Stimulated activated CD4-positive, alpha-beta T cell treated with anti-CD3 and anti-CD28 coated beads, Interleukin-1b, Interleukin-23, amount 100 ng/mL, for 1 hour (primary cell): ENCODE measurements at places on chromosomes 11 and 22.

DNA sequence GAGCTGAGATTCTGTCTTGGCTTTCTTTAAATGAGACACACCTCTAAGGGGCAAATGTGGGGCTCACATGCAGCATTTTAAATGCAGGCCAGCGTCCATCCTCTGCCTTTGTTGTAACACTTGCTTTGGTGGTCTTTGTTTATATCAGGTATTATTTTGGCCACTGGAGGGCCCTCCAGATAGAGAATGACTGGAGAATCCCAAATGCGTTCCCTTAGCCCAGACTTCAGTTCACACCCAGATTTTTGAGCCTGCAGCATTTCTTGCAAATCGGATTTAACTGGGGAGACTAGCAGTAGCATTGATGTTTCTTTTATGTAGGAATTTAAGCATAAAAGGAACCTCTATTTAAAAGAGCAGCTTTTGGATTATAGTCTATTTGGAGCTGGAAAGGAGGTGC, 200.2 kb upstream of the SORL1-AS1 start:
- no peak for DNase-seq

DNA sequence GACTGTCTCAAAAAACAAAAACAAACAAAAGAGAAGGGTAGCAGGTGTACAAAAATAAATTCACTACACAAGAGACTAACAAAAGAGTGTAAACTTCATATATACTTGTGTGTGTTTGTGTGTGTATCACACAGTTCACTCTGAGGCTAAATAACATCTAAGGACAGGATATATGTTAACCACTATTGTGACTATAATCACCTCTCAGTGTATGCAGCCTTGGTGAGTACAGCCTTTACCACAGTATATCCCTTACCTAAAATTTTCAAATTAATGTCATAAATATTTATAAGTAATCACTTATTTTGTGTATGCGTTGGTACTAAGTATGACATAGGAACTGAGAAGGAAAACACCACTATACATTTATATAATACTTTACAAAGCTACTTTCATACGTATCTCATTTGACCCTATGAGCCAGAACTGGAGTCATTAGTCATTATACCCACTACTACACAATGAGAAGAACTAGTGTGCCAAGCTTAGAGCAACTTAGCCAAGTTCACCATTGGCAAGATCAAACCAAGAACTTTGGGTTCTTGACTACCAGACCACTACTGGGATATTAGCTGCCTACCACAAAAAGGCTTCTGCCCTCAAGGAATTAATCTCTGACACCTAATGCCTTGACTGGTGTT, 116.7 kb downstream of the SGSM3 start:
- no peak for DNase-seq

- DNase-seq, result no peak
Observed at GRCh38 chr11:127492029-127492428, 491.5 kb upstream of the KIRREL3 start.

DNA sequence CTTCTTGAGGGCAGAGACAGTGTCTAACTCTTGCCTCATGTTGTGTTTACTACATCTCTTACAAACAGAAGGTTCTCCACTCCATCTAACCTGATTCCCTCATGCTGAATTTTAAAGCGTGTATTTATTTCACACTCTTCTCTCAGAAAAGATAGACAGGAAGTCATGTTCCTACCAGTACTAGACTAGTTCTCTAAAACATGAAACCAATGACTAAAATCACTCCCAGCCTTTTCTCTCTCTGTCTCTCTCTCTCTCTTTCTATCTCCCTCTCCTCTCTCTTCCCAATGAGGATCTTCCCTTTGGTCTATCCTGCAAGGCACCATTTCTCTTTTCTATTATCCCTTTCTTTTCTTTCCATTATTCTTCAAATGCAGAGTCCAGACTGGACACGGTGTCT, 391.9 kb upstream of the CADM1 start:
- no peak for DNase-seq

- peak; percentile 65 for DNase-seq
Observed at GRCh38 chr22:20569059-20570058, 61.9 kb downstream of the MED15 start.

DNA sequence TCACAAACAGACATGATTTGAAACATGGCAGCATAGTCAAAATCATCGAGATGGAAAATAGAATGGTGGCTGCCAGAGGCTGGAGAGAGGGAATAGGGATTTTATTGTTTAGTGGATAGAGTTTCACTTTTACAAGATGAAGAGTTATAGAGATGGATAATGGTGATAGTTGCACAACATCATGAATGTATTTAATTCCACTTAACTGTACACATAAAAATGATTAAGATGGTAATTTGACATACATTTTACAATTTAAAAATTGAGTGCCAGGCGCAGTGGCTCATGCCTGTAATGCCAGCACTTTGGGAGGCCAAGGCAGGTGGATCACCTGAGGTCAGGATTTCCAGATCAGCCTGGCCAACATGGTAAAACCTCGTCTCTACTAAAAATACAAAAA, 21.2 kb downstream of the TTC28 start:
- no peak for DNase-seq

DNA sequence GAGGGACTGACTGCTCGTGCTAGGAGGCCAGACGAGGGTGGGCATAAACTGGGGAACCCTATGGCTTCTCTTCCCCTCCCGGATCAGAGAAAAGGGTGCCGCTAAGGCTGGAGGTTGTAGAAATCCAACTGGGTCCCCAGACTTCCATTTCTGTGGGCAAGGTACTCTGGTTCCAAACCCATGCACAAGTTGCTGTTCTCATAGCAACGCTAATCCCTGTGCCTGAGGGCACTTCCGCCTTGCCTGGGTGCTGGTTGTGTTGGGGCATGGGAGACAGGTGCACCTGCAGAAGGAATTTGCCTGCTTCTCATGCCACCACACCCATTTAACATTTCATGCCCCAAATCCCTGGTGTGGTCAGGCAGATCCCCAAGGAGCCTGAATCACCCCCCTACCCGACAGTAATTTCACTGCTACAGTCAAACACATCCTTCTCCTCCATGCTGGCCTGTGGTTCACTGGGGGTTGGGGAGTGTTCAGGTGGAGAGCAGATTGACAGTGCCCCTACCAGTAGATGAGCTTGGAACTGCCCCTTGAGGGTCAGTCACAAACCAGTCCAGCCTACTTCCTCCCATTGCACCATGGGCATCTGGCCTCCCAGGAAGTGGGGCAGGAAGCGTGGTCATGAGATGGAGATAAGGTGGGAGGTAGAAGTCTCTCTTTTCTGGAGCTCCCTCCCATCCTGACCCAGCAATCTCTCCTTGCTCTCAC, 1.2 kb downstream of the C2CD2L start:
- DNase-seq, result no peak

DNA sequence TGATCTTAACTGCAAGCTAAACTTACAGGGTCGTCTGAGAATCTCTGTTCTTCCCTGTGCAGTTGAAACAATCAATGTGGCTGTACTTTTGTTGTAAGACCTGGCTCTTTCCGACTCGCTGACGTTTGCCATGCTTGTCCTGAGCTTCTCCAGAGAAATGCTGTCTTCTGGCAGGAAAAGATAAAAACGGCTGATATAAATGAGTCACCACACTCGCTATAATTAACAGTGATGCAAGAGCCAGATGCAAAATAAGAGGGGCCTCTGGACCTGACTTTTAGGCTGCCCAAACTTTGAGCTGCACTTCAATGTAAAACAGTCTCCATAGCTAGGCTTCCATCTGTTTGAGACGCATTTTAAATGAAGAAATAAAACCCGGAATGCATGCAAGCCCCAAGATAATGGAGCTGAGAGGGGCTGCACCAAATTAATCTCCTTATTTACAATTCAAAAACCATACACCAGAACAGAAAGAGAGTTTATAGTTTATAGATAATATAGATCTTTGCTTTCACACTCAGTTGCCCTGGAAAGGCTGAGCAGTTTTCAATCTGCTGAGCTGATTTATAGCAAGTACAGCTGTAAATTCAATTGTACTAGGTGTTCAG, 48.5 kb downstream of the WT1 start:
- no peak for DNase-seq

- DNase-seq, result no peak
Observed at GRCh38 chr22:43427296-43428004, 15.6 kb downstream of the MPPED1 start.

DNA sequence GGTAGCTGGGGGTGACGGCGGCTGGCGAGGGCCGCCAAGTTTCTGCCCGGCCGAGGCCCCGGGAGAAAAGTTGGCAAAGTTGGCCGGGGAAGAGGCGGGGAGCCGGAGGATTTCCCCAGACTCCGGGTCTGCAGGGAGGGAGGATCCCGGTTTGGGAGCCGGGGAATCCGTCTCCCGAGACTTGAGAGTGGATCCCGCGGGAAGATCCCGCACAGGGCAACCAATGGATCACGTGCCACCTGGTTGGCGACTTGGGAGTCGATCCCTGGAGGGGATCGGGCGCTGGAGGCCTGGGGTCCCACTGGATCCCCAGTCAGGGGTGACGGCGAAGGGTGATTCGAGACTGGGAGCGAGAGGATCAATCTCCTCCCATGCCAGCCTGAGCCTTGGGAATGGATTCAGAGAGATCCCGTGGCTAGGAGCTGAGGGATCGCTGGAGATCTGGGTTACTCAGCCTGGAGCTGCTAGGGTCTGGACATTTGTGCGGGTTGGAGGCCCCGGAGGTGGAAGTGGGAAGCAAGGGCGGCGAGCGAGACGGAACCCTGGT, 394 bp downstream of the KIAA1671 start:
- DNase-seq, result no peak

- no peak for DNase-seq
Observed at GRCh38 chr11:61102667-61103571, 630 bp downstream of the CD5 start.

DNA sequence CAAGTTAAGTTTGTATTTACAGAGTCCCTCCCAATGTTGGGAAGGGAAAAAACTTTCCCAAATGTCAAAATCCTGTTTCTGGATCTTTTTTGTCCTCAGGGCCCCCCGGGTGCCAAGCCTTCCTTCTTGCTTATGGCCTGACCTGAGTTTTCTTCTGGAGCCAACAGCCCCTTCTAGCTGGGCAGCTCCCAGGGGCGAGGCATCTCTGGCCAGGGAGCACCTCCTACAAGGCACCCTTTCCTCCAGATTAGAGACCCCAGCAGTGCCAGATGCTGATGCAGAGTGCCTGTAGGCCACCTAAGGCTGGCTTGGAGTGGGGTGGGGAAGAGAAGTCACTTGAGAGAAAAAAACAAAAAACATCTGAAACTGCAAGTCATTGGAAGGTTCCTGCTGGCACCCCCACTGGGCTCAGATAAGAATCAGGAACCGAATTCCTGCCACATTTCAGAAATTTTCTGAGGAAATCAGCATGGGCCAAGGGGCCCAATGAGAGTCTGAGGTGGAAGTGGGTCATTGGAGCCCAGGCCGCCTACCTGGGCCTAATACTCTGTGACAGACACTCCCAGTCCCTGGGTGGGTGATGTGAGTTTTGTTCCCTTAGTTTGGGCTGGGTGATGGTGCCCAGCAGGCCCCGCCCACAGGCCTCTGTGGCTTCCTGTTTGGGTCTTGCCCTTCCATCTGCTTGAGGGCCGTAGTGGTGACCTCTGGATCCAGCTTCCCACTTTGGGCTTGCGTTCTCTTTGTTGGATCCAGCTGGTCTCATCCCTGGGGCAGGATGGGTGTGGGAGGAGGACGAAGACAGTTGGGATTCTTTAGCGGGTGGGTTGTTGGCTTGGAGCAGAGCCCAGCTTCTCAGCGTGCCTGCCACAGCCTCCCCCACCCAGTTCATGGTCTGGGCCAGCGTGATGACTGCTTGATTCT, 40.6 kb downstream of the PARVA start:
- DNase-seq, result no peak

- DNase-seq, result no peak
Observed at GRCh38 chr11:721741-722345, 15.8 kb downstream of the EPS8L2 start.

DNA sequence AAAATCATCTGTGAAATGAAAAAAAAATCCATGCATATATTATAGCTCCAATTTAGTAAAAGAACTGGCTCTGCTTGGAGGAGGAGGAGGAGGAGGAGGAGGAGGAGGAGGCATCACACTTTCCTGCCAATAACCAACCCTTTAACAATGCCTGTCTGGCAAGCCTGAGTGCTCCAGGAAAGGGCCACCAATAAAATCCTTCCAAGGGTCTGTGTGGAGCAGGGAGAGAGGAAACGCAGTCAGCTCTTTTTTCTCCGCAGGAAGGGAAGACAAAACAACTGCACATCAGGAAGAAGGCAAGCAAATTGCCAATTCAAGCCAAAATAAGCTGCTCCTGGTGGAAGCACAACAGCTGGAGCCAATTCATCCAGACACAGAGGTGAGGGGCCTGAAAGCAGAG, 139.0 kb downstream of the KCNC1 start:
- no peak for DNase-seq

DNA sequence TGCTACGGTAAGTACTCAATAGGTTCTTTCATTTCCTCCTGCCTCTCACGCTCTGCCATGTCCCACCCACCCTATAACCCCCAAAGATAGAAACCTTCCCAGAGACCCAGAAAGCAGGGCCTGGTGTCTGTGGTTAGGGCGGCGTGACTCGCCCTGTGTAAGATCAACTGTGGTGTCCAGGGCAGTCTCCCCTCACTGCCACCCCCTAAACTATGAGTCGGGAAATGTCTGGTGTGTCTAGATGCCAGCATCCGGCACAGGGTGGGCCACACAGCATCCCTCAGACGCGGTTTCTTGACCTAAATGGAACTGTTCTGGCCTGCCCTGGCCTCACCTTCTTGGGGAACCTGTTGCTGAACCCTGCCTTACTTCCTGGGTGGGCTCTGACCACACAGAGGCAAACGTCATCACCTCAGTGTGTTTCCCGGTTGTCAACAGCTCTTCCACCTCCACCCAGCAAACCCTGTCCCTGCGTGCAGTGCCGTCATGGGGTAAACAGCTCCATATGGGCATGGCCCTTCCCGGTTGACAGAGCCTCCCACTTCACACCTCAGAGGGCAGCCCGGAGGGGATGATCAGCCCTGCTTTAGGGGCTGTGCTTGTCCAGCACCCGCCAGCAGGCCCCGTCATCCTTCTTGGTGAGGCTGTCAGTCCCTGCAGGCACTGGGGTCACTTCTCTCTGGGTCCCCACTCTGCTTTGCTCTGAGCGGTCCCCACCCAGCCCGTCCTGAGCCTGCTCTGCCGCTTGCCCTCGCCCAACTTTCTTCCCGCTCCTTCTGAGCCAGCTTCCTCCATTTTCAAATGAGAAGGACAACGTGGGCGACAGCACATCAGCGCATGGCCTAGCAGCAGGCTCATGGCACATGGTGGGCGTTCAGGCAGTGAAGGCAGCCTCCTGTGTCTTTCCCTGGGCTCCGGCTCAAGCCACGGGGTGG, 6.0 kb downstream of the WNT11 start:
- DNase-seq, result no peak

DNA sequence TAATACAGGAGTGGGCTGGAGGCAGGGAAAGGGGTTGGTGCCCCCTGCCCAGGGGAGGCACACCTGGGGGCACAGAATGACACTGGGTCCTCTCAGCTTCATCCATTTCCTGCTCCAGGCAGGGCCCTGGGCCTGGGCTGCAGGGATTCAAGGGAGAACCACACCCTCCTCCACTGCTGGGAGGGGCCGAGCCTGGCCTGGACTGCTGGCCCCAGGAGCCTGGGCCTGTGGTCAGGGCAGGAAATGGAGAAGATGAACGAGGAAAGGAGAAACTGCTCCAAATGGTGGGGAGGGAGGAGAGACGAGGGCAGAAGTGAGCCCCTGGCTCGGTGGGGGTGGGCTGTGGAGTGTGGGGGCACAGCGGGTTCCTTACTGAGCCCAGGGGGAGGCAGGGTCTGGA, 38.1 kb upstream of the KCNQ1OT1 start:
- DNase-seq, result no peak
